A549 treated with ZK216348 at 1 μM for 4 hours (cell line): ENCODE measurements at places on chromosomes 5 and 9. TPM values are rescaled to one million over a fixed set of nuclear protein-coding genes. Genes with fewer than 3 reads are reported as not detected.

PCDHA9 gene
- 0.04 TPM in 1 of 5 replicates, not detected in the others for total RNA-seq

PCDHB6 gene
- 0.62 to 1.1 TPM (median 0.85 TPM) in 5 replicates for total RNA-seq

CRHBP gene
- total RNA-seq: not detected in 5 replicates

CATSPER3 gene
- 0.20 to 0.57 TPM (median 0.40 TPM) in 5 replicates for total RNA-seq

SGCD gene
- 3.7 to 6.3 TPM (median 4.3 TPM) in 5 replicates for total RNA-seq

ADAMTSL2 gene
- not detected in 5 replicates for total RNA-seq

FAM120A gene
- 69.9 to 88.9 TPM (median 77.5 TPM) in 5 replicates for total RNA-seq

PROB1 gene
- total RNA-seq: 0.18 to 0.37 TPM (median 0.28 TPM) in 5 replicates

ABLIM3 gene
- total RNA-seq: 16.9 to 23.0 TPM (median 19.4 TPM) in 5 replicates

SPINK6 gene
- total RNA-seq: 0.52 to 1.7 TPM (median 0.65 TPM) in 3 of 5 replicates, not detected in the others

SAPCD2 gene
- total RNA-seq: 12.1 to 27.8 TPM (median 24.6 TPM) in 5 replicates

GBGT1 gene
- total RNA-seq: 1.5 to 3.0 TPM (median 2.2 TPM) in 5 replicates

FGD3 gene
- 0.13 to 0.36 TPM (median 0.17 TPM) in 5 replicates for total RNA-seq

P4HA2 gene
- 40.8 to 52.0 TPM (median 44.3 TPM) in 5 replicates for total RNA-seq
